Stimulated activated CD4-positive, alpha-beta T cell treated with anti-CD3 and anti-CD28 coated beads, Interleukin-1b, Interleukin-23, amount 100 ng/mL, for 24 hours (primary cell): ENCODE measurements at places on chromosomes 6 and 20.

- DNase-seq: no peak
Observed at GRCh38 chr6:161198176-161198575, 75.7 kb downstream of the AGPAT4 start.

DNA sequence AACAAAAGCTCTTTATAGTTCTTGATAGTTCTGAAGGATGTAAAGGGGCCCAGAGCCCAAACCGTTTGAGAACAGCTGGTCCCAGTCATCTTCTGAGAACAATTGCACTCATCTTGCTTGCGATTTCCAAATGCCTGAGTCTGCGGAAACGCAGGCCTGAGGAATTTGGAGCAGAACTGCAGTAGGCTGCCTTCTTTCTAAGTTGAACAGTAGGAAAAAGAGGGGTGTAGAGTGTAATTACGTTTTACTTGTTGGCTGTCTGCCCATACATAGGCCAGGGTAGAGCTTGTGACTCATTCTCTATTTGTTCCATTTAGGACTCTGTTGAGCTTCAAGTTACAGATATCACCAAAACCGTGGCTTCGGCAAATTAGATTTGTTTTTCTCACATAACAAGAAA is 42.0 kb upstream of the KIF16B start:
- DNase-seq: no peak

DNA sequence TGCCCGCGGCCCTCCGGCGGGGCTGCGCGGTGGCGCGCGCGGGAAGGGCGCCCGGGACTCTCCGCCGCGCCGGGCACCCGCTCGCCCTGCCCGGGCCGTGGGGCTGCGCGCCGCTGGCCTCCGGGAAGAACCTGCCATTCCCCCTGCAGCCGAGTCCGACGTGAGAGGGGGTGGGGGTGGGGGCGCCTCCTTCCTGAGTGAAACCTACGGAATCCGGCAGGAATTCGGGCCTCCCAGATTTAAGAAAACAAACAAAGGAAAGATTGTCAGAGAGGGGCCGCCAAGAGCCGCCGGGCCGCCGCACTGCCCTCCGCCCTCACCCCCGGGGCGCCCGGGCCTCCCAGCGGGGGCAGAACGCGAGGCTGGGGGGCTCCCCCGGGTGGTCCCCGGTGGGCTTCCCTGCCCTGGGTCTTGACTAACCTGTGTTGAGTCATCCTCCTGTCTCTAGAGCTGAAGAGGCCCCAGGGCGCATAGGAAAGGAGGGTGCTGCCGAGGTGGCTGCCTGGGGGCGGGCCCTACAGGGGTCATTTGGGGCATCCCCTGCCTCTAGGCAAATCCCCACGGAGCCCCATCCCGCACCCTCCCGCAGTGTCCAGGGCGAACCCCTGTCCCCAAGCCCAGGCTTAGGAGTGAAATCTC is 42.2 kb upstream of the FOXP4 start:
- DNase-seq: no peak

- DNase-seq: no peak
Observed at GRCh38 chr6:160082627-160083026, 39.0 kb upstream of the SLC22A1 start.

DNA sequence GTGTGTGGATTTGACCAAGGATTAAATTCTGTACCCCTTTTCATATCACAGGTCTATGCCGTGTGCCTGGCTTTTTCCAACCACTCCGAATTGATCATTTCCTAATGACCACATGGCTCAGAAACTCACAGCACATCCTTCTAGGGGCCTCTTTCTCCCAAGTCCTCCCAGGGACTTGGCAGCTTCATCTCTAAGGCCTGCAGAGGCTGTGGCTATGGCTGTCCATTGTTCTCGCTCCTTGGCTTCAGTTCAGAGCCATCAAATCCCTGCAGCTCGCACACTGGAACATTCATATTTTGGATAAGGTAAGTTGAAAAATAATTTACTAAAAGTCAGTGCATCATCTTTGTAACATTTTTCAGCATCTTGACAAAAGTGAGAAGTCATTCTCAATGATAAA is 497.2 kb upstream of the CDH4 start:
- DNase-seq: no peak

GRCh38 chr6:157982563-157983405 is 1.1 kb downstream of the SYNJ2 start:
- no peak for DNase-seq

DNA sequence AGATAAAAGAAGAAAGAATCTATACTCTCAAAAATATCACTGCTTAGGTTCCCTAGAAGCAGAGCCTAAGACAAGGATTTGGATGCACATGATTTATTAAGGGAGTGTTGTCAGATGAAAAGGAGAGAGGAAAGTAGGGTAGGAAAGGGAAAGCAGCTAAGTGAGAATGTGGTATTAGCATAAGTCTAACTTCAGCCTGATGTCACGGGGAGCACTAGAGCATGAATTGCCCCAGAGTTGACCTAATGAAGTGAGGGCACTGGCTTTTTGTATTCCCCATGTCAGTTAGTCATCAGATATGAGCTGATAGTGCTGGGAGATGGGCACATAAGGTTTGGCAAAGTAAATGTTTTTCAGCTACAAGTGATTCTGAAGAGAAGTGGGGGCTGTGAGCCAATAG is 129.0 kb upstream of the THEMIS start:
- DNase-seq: no peak

DNA sequence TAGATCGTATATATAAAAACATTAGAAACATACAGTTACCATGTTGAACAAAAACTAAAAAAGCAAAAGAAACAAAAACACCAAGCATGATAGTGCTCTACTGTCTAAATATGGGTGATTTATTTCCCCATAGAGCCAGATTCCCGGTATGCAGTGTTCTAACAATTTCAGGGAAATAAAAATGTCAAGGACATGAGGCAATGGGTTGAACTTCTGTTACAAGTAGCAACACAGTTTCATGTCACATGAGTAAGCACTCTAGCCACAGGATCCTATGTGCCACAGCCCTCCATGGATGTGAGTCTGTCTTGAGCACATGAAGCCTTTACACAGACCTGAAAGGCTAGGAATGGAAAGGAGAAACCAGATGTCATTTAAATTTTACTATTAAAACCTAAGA is 96.0 kb downstream of the MAP3K5 start:
- DNase-seq: no peak

- no peak for DNase-seq
Observed at GRCh38 chr20:32152421-32153155, 43.1 kb downstream of the TM9SF4 start.

DNA sequence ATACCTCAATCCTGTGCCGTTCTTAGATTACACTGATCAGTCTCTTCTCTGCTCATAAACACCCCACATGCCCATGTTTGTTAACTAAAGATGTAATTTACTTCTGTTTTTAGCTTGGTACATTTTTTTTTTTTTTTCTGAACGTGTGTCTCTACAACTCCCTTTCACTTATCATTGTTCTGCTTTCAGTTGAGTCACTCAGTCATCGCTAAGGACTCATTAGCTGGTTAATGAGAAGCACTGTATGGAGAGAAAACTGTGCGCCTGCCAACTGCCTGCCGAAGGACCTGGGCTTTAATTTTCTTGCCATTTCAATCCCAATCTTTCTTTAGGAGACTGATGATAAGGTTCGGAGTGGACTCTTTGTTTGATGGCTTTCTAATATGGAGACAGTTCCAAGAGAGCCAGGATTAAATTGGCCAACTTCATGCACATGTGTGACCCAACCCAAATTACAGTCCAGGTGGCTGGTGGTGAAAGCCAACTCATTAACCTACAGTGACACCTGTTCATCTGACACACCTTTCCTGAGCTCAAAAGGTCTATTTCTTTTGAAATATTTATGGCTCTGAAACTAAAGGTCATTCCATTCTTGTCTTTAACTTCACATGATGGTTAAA is 334.1 kb downstream of the BCKDHB start:
- DNase-seq: no peak

DNA sequence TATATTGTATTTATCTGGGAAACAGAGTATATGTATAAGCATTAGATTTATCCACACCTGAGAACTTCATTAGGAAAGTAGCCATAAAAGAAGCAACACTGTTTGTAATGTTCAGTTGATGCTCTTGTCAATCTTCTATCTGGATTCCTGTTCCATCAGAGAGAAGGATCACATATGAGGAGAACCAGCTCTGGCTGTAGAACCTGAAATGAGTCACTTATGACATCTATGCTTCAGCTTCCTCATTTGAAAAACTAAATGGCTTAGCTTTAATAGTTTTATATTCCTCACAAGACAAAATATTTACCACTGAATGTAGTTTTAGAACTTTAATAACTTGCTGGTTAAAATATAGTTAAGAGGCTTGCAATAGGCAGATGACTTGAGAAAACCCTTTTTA is 144.7 kb downstream of the TASP1 start:
- DNase-seq: no peak

DNA sequence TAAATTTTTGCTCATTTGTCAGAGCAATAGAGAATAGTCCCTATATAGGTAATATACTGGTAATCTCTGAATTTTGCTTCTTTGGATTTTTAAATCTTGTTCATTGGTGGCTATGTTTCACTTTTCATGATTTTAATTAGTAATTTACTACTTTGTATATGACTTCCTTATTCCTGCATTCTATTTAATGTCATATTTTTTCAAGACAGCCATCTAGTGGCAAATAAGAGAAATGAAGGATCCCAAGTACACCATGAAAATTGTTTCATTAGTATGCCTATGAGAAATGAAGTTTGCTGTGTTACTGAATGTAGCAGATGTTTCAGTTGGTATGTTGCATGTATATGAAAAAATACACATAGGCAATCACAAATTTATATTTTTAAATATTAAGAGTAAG is 82.4 kb downstream of the ZNF292 start:
- no peak for DNase-seq

DNA sequence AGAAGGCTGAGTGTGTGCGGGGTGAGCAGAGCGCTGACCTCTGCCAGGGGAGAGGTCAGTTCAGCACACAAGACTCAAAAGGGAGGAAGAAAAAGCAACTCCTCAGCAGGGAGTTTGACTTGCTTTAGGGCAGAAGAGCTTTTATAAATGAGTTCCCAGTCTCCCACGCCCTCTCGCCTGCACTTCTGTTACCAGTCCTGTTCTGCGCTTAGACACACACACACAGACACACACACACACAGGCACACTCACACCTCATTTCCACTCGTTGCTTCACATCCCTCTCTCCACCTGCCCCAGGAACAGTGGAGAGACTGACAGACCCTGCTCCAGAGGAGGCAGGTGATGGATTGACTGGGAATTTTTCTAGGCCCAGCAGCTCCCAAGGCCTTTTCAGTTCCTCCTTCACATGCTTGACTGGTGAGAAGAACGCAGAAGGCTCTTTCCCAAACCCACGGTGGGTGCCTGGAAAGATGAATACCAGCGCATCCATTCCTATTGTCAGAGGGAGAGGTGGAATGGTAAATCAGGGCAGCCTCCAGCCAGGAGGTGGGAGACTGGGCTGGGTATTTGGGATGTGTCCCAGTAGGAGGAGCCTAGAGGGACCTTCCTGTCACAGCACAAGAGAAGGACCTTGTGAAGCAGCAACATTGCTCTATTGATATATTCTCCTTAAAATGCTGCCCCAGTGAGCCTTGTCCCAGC is 43.7 kb downstream of the JAG1 start:
- no peak for DNase-seq

DNA sequence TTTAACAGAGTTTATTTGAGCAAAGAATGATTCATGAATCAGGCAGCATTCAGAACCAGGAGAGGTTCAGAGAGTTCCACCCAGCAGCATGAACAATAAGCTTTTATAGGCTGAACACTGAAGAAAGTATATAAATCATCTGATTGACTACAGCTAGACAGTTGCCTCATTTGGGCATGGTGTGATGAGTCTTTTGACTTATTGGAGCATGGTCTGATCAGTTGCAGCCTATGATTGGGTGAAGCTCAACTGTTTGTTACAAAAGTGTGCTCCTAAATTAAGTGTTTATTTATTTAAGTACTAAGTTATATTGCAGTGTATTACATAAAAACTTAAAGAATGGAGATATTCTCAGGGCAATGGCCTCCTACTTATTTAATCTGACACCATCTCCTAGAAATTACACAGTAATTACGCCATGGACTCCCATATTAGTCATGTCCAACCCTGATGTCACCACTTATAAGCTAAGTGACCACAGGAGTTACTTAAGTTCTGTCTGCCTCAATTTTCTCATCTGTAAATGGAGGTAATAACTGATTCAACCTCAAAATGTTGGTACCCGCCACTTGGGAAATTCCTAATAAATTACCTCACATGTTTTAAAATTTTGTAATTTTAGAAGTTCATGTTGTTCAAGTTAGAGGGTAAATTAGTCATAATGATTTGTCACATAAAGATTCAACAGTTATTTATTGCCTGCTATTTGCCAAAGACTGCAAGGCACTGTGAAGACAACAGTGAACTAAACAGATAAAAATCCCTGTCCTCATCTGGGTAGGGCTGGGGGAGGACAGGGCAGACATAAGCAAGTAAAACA is 15.2 kb upstream of the ROS1 start:
- DNase-seq: no peak

- DNase-seq: no peak
Observed at GRCh38 chr6:46059608-46060007, 43.9 kb upstream of the CLIC5 start.

- no peak for DNase-seq
Observed at GRCh38 chr20:7003598-7003997, 236.1 kb downstream of the BMP2 start.

- DNase-seq: no peak
Observed at GRCh38 chr6:49826743-49827406, 39.5 kb downstream of the CRISP1 start.

DNA sequence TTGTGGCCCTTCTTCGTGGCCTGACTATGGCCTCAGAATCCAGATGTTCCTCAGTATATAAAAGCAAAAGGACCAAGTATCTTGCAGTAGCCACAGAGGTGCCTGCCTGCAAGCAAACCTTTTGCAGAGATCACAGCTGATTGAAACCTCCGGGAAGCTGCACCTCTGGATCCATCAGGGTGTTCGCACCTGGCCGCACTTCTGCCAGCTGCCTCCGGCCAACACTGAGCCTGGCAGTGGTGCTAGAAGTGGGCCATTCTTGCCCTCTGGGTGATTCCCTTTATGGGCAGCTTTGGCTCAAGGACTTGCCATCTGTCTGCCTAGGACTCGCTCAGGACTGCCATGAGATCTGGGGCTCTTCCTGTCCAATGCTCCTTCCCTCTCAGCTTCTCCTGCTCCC is 214.6 kb upstream of the ECI2 start:
- no peak for DNase-seq

- no peak for DNase-seq
Observed at GRCh38 chr20:23568320-23568970, at the start of gene CST9L. TSS of gene CST9L (minus strand) at chr20:23568484. CDS start at chr20:23568450, 34 bp downstream.

- no peak for DNase-seq
Observed at GRCh38 chr6:79612457-79612856, 18.7 kb upstream of the SH3BGRL2 start.

- peak; percentile 17 for DNase-seq
Observed at GRCh38 chr6:129936329-129937165, 75.4 kb upstream of the TMEM244 start.

GRCh38 chr20:59804871-59805665 is 128.4 kb downstream of the SYCP2 start:
- no peak for DNase-seq

DNA sequence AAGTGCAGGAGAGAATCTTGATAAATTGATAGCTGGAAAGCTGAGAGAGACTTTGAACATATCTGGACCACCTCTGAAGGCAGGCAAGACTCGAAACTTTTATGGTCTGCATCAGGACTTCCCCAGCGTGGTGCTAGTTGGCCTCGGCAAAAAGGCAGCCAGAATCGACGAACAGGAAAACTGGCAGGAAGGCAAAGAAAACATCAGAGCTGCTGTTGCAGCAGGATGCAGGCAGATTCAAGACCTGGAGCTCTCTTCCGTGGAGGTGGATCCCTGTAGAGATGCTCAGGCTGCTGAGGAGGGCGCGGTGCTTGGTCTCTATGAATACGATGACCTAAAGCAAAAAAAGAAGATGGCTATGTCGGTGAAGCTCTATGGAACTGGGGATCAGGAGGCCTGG is 4.6 kb upstream of the CDKN1A start:
- DNase-seq: no peak
